Fibroblast of skin of abdomen (primary cell): ENCODE measurements at places on chromosomes 7 and 10.

- no peak for DNase-seq
Measured at GRCh38 chr7:20206104-20206896, 10.9 kb downstream of the MACC1 start.

- DNase-seq, result peak; percentile 69
Measured at GRCh38 chr7:121002757-121003200, 14.3 kb downstream of the CPED1 start.

DNA sequence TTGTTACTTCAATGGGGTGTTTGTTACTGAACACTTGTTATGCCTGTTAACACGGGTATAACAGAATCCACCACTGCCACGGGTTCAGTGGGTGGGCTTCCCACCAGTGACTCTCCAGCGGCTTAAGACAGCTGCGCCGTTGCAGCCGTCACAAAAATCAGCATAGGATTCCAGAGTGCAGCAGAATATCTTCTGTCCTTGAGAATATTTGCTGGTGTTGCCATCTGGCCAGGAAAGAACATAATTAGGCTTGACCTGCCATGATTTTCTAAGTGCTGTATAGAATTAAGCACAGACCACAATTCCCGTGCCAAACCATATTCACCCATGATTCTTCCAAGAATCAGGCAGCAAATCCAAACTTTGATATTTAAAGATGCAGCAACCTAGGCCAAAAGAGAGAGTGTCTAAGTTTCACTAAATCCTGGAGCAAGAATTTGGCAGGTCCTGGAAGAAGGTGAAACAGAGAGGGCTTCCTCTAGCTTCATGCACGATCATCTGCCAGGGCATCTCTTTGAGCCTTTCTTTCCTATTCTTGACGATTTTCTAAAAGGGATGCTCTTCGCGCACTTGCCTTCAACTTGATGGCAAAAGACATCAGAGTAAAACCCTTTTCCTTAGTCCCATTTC, 95.0 kb downstream of the FRMD4A start:
- no peak for DNase-seq

DNA sequence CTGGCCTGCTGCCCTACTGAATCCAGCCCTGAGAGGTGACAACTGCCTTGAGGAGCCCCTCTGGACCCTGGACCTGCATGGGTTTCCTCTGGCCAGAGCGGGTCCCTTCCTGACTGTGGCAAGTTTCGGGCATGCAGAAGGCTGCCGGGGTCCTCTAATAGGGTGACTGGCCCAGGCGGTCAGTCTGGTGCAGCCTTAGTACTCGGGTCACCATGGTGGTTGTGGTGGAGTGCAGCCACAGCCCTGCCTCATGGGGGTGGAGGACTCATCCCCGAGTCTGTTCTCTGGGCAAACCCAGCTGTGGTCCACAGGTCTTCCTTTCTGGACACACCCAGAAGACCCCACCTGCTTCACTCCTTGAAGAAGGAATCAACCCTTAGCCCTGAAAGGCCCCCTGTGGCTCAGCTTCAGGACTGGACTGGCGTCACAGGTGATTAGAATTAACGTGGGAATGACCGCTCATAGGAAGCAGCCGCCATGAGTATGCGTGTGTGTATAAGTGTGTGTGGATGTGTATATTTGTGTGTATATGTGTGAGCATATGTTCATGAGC, 28.7 kb downstream of the RAMP3 start:
- DNase-seq, result no peak

- DNase-seq, result no peak
Measured at GRCh38 chr10:113304726-113305125, 248.1 kb upstream of the HABP2 start.

DNA sequence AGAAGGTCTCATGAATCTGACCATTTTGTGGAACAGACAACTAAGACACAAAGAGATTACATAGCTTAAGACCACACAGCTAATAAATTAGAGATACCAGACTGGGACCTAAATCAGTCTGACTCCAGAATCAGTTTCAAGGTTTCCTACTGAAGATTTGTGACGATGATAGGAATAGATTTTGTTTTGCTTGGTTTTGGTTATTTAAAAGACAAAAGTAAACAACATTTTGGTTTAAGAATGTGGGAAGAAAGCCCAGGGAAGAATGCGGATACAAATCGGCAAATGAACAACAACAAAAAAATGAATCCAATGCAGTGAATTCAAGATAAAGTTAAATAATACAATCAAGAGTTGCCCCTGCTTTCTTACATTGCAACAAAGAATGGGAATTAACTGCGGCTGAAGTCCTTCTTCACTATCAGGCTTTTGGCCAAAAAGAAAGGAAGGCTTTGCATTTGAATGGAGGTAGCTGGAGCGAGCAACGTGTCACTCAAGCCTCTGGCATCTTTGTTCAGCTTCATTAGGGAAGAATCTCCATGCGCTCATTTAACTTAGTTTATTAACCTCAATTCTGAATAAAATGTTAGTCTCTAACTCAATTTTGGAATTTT, 210.8 kb downstream of the ADAM12 start:
- DNase-seq, result no peak

- DNase-seq, result no peak
Measured at GRCh38 chr7:101474178-101474577, 111.5 kb downstream of the COL26A1 start.

DNA sequence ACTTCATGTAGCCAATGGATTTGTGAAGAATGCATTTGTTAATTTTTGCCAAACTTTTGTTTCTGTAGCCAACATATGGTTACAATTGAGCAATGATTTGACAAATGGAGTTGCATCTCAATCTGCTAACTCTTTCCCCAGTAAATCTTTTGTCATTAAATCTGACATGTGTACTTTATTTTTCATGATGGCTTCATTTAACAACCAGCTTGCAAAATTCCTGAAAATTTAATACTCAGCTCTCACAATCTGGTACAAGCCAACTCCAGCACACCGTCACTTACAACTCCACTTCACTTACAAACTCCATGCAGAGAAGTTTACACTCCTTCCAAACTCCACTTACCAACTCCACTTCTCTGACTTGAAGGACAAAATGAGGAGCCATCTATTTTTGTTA, 26.5 kb upstream of the HIBADH start:
- DNase-seq, result peak; percentile 53

DNA sequence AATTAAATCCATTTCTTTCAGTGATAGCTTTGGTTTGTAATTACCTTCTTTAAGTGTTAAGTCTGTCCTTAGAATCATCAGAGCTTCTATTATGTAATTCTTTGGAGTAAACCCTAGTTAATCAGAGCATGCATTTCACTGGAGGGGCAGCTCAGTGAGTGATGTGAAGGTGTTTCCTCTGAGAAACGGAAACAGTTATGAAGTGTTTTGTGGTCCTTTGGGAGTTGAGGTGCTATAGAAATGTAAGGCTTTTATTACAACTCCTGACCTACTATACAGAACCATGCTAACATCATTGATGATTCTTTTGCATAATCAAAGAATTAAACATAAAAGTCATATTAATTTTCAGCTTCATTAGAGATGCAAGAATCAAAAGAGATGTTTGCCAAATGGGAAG, 141.5 kb downstream of the EXOC4 start:
- DNase-seq, result no peak
